PC-3 (cell line): ENCODE measurements at places on chromosomes 1 and 21.
A peak's percentile ranks its signal among the peaks of the same experiment; 100 is the strongest.

- DNase-seq = no peak
These were observed 12.5 kb downstream of the FOXJ3 start for GRCh38 chr1:42322577-42322976.

DNA sequence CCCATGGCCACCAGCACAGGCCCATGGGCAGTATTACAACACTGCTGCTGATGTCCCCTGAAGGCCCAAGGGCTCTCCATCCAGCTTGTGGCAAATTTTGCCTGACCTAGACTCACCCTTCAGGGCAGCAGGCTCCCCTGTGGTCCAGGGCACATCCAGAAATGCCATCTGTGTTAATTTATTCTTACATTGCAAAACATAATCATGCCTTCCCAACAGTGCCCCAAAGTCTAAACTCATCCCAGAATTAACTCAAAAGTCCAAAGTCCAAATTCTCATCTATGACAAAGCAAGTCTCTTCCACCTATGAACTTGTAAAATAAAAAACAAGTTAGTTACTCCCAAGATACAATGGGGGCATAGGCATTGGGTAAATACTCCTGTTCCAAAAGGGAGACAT lies 13.3 kb downstream of the VN1R5 start:
- no peak for DNase-seq

DNA sequence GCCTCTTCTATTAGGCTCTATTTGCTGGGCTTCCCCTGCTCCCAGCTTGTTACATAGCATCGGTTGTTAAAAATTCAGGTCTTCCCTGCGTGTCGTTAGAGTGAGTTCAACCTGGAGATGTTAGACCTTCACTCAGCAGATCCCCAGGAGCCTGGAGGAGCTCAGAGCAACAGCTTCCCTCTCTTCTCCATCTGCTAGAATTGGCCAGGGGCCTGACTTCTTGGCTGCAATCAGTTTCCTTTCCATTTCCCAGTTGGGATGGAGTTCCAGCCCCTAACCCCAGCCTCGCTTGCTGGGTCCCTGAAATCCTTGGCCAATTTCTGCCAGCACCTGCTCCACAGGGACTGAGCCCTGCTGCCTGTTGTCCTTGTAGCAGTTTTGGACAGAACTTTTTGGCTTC lies 55.9 kb downstream of the MT1HL1 start:
- no peak for DNase-seq

DNA sequence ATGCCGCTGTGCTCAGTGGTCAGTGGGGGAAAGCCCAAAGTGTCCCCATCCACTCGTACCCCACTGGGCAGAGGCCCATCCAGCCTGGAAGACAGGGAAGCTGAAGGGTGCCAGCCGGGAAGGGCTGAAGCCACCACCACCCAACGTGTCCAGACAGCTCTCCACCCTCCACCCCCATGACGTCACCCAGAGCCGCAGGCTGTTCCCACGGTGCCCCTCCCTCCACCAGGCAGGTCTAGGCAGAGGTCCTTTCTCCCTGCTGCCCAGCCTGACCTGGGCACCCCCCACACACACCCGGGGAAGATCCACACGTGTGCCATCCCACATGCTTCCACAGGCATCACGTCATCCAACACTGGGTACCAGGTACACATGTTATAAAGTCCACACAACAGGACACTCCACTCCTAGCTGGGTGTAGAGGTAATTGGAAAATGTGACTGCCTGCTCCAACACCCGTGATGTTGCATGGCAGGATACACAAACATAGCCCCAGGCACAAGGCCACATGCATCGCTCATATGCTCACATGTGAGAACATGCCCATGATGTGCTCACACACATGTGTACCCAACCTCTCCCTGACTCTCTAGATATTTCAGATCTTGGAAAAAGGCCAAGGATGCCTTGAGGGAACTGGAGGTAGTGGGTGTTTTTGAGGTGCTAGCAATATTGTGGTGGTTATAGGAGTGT lies 5.1 kb upstream of the ARHGAP30 start:
- no peak for DNase-seq

- no peak for DNase-seq
These were observed 932 bp downstream of the MAP10 start for GRCh38 chr1:232806186-232806510.

GRCh38 chr1:1173793-1174415 lies at the start of gene TTLL10:
TSS of gene TTLL10 (plus strand) at chr1:1173880. CDS start at chr1:1179216, 5,336 bp downstream.
- no peak for DNase-seq

- no peak for DNase-seq
These were observed 26.6 kb downstream of the TTC39A start for GRCh38 chr1:51303751-51304251.

DNA sequence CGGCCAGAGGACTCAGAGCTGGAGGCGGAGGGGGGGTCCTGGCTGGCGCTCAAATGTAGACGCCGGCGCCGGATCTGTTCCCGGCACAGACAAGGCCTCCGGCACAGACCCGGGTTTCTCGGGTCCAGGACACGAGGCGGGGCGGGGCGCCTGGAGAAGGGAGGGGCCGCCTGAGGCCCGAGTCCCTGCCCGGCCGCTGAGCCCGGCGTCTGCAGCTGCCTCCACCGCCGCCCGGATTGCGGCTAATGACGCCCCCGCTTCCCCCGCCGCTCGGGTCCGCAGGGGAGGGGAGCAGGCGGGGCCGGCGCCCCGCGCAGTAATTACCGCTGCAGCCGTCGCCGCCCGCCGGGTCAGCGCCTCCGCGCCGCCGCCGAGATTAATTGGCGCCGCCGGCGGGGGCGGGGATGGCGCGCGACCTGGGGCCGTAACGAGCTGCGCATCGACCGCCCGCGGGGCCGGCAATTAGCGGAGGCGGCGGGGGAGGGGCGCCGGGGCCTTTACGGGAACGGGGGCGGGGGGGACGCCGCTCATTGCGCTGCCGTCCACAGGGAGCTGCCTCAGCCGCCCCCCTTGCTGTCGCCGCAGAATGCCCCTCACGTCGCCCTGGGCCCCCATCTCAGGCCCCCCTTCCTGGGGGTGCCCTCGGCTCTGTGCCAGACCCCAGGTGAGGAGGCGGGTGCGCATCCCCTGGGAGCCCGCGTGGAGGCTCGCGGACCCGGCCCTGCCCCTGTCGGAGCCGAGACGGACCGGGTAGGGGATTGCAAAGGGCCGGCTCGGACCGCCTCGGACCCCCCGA lies 17.3 kb downstream of the NOC2L start:
- DNase-seq = peak; percentile 57
